GM23338 (cell line): ENCODE measurements at places on chromosomes 2 and 18. TPM values are rescaled to one million over a fixed set of nuclear protein-coding genes. Genes with fewer than 3 reads are reported as not detected.
A peak's percentile ranks its signal among the peaks of the same experiment; 100 is the strongest.

DNA sequence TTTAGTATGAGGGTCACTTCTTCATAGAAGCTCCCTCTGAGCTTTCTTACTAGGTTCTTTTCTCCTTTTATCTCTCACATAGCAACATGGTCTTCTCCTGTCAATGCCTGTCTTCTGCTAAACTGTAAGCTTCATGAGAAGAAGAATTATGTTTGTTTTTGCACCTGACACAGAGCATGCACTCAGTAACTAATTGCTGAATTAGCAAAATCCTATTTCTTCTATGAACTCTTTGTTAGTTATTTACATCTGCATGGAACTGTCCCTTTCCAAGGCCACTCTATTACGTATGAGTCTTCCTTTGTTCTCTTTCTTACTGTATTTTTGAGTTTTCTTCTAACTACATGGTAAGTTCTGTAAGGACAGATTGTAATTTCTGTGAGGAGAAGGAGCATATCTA, 63.4 kb downstream of the THSD7B start:
- no peak for DNase-seq

- no peak for DNase-seq
Measured at GRCh38 chr2:187446711-187447110, 1.3 kb downstream of the CALCRL start.

GRCh38 chr2:100802066-100802465, 17.9 kb upstream of the NPAS2 start:
- DNase-seq, result no peak

DNA sequence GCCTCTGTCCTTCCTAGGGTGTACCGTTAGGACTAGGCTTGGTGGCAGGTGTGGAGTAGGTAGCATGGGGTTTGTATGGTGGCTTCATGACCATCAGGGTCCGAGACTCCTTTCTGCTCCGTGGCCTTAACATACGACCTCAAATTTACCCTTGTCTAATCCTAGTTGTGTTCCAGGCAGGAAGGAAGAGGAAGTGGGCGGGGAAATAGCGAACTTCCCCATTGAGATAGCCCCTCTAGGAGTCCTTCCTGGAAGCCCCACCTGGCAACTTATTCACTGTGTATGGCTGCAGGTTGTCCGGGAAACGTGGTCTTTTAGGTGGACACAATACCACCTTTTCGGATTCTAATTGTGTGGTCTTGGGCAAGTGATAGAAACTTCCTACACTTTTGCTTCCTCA, 9.3 kb downstream of the CD8A start:
- no peak for DNase-seq

DNA sequence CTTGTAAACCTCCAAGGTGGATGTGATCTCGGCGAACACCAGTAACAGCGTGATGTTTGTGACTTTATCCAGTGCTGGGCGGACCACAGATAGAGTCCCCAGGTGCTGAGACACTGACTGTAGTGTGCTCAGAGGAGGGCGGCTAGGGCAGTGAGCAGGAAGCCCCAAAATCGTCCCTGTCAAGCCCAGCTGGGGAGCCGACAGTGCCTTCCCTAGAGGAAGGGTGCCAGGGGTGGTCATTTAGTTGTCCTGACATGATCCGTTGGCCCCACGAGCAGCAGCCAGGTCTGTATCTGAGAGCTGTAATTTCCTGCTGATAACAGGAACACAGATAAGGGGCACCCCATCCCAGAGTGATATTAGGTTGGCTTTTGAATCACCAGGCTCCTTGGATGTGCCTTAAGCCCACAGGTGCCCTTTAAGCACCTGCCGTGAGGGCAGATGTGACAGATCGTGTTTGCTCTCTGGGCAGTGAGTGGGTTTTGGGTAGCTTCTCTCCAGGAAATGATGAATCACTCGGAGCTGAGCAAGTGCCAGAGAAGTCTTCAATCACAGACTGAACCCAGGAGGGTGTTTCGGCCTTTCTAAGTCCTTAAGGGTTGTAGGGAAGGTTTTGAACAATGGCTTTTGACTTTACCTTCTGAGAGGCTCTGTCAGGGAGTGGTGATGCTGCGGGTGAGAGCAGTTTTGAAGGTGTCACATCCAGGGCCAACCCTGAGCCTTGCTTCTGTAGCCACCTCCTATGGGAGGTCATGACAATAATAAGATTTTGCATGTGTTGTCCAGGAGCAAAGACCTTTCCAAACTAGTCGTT, 7.7 kb downstream of the LPIN1 start:
- no peak for DNase-seq

GRCh38 chr2:3344897-3345296, 32.7 kb downstream of the EIPR1 start:
- DNase-seq, result no peak

DNA sequence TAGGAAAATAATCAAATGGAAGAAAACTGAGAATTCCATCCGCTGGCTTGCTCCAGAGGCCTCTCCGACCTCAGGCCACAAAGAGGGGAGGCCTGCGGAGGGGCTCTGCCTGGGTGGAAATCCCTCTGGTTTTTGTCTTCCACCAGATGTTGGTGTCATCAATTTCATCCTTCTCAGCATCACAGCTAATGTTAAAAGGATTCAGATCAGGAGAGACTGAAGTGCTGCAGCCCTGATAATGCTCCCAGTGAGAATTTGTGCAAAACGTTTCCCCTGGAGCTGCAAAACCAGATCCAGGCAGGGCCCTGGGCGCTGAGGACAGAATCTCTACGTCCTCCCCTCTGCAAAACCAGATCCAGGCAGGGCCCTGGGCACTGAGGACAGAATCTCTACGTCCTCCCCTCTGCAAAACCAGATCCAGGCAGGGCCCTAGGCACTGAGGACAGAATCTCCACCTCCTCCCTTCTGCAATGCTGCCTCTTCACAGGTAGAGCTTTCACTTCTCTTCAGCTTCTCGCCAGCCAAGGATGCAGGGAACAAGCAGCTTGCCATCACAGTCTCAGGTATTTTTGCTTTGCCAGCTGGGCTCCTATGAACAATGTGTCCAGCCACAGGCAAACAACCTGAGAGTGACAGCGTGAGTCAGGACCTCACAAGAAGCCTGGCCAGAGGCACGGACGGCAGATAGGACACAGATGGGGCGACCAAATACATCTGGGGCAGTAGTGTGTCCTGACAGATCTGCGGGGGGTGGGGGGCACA, 81.2 kb downstream of the TMEM18 start:
- DNase-seq, result no peak

GRCh38 chr2:141611981-141612380, 518.8 kb downstream of the LRP1B start:
- no peak for DNase-seq

DNA sequence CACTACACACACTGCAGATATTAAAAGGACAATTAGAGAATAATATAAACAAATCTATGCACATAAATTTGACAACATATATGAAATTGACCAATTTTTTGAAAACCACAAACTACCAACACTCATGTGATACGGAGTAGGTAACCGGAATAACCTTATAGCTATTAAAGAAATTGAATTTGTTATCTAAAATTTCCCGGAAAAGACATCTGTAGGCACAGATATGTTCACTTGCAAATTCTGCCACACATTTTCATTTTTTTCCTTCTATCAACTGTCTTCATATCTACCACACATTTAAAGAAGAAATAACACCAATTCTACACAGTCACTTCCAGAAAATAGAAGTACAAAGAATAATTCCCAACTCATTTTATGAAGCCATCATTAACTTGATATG, 22.4 kb downstream of the NLRC4 start:
- DNase-seq, result no peak

DNA sequence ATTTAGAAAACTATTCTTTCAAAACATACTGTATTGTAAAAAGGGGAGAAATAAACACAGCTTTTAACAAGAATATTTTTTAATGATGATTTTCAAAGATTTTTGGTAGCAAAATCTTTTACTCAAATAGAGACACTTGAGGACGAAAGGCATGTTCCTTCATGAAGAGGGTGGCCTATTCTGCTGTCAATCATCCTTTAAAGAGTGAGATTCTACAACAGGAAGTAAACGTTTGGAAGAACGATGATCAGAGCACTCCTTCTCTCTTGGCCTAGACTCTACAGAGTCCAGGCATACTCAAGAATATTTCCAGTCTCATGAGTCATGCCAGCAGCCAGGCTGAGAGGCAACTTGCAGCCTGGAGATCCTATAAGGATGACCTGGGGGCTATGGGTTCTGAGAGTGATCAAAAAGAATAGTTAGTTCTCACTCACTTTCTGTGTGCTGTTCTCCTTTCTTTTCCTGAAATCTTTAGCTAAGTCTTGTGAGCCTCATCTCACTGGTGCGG, 62.4 kb upstream of the TCF4 start:
- DNase-seq, result no peak

DNA sequence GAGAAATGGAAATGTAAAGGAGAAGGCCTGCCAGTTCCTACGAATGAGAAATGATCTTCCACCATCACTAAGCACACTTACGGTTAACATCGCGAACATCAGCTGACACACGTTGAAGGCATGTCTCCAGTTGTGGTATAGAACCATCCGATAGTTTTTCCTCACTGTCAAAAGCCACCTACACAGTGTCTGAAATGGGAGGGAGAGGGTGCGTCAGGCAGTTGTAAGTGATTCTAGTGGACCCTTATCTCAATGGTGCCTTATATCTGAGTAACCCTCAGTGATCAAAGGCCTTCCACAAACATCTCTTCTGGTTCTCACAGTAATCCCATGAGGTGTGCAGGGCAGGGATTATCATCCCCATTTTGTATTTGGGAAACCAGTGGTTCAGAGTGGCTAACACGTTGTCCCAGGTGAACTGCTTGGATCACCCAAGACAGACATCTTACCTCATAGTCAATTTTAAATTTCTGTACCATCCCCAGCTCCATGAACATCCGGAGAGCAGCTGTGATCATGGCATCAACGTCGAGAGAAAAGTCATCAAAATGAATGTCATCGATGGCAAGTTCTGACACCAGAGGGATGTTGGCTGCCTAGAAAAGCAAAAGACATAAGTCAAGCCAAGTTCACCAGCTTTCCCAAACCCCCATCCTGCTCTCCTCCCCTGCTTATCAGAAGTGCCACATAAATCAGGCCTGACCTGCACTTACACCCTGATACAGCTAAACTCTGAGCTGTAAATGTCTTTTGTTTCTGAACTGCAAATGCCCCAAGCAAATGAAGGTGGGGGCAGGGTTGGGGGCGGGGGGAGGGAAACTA, 335.2 kb downstream of the AGPS start:
- no peak for DNase-seq

DNA sequence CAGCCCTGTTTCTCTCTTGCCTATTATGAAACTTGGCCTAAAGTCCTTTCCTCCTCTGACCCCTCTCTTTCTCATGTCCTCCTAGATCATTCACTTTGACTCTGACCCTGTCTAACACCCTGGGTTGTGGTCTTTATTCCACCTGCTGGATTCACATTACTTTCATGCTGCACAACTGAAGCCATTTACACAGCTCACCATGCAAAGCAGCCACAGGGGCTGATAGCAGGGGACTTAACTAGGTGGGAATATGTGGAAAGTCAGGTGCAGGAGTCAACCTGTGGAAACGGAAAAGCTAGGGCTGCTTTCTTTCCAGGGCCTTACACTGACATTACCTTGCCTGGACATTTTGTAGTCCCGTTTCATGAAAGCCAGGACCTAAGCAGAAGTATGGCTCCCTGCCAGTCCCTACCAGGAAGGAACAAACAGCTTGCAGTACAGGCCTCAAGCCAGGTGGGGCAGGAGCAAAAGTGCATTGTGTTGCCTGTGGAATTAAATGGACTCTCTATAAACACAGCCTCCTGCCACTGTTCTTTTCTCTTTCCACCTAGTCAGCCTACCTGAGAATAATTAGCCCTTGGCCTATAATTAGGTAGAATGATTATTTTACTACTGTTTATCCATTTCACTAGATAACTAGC, 11.8 kb downstream of the MAPRE3 start:
- peak; percentile 58 for DNase-seq

GRCh38 chr2:69253112-69253511, 133.9 kb downstream of the GFPT1 start:
- DNase-seq, result no peak

CCDC74B gene
- 15.1 and 16.4 TPM in 2 replicates for polyA plus RNA-seq

EGR4 gene
- 0.23 TPM in 1 of 2 replicates, not detected in the other for polyA plus RNA-seq

KIAA2012 gene
- polyA plus RNA-seq, result 0.07 and 0.08 TPM in 2 replicates

SIX3 gene
- 0.21 and 0.37 TPM in 2 replicates for polyA plus RNA-seq

RAPGEF4 gene
- 0.80 and 1.7 TPM in 2 replicates for polyA plus RNA-seq

PARD3B gene
- 3.1 and 4.4 TPM in 2 replicates for polyA plus RNA-seq

ITGAV gene
- 8.0 and 9.1 TPM in 2 replicates for polyA plus RNA-seq

EIPR1 gene
- polyA plus RNA-seq, result 17.0 and 17.4 TPM in 2 replicates

UCN gene
- 0.30 and 0.99 TPM in 2 replicates for polyA plus RNA-seq

PPP3R1 gene
- polyA plus RNA-seq, result 7.9 and 9.0 TPM in 2 replicates

PTPRN gene
- 4.8 and 5.1 TPM in 2 replicates for polyA plus RNA-seq

DNPEP gene
- polyA plus RNA-seq, result 44.9 and 49.2 TPM in 2 replicates

NYAP2 gene
- not detected in 2 replicates for polyA plus RNA-seq
